ENCODE measurements at places on chromosomes 2 and 18. TPM values are rescaled to one million over a fixed set of nuclear protein-coding genes. Genes with fewer than 3 reads are reported as not detected.

The GRB14 gene
- total RNA-seq = not detected

The EPB41L3 gene
- total RNA-seq = 0.86 TPM

The DYTN gene
- not detected for total RNA-seq

The LOXHD1 gene
- total RNA-seq = not detected

The IL1R1 gene
- 1.5 TPM for total RNA-seq

The GALM gene
- 97.4 TPM for total RNA-seq

The PTPRN gene
- total RNA-seq = 0.28 TPM

DNA sequence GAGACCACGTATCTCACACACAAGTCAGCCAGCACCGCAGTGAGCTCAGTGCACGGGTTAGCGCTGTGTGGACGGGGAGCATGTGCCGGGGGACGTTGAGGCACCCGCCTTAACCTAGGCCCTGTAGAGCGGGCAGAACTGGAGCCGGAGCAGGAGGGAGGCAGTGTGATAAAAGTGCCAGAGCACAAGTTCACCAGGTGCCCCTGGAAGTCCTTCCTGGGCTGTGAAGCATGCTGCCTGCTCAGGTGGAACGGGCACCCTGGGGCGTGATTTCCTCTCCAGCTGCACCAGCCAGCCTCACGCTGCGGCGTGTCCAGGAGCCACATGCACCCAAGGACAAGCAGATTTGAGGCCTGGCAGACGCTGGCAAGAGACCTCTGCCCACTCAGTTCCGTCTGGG is 50.3 kb downstream of the ITGB1BP1 start:
- H3K4me1 ChIP-seq = no peaks in the 10 kb centered on the region
- no peak overlapping the region for H3K4me3 ChIP-seq
- no peaks in the 10 kb centered on the region for H3K36me3 ChIP-seq
- no peak overlapping the region for H3K27ac ChIP-seq
- DNase-seq = no peak
- peaks cover 3% of the 10 kb centered on the region for H3K27me3 ChIP-seq

DNA sequence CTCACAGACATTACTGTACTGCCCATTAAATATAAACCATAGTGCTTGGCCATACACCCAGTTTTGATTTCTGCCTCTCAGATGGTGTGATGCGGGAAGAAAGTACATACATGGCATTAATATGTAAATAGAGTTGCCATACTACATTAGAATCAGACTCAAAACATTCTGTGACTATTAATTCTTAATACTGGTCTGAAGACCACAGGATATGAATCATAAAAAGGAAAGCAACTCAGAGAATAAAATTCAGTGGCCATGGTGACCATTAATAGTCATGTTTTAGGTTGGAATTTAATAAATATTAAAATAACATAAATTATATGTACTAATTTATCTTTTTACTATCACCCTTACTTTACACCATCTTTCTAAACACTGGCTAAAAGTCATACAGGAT is 33.0 kb upstream of the WDR75 start:
- H3K36me3 ChIP-seq = no peaks in the 10 kb centered on the region
- no peak overlapping the region for H3K4me3 ChIP-seq
- no peaks in the 10 kb centered on the region for H3K27me3 ChIP-seq
- H3K27ac ChIP-seq = no peak overlapping the region
- peaks cover 10% of the 10 kb centered on the region for H3K4me1 ChIP-seq
- DNase-seq = no peak

DNA sequence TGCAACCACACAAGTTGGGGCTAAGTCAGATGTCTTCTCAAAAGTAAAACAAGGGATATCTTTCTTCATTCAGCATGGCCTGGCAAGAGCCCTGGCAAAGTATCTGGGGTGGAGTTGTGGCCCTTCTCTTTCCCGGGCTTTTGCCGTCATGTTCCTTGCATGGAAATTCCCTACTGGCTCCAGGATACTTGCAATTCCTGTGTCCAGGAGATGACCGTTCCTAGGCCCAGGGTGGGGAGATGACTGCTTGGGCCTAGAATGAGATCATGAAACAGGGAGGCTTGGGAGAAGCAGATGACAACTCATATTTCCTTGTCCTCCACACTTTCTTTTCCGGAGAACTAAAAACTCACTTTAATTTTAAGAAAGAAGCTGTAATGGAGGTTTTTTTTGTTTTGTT is 60.9 kb downstream of the TGIF1 start:
- DNase-seq = no peak
- H3K27ac ChIP-seq = no peak overlapping the region
- H3K36me3 ChIP-seq = no peaks in the 10 kb centered on the region
- no peaks in the 10 kb centered on the region for H3K27me3 ChIP-seq

- peaks cover 21% of the 10 kb centered on the region for H3K4me1 ChIP-seq
- no peak overlapping the region for H3K4me3 ChIP-seq
- H3K27ac ChIP-seq = no peak overlapping the region
These were observed 102.2 kb upstream of the CCDC150 start for GRCh38 chr2:196537311-196537710.

DNA sequence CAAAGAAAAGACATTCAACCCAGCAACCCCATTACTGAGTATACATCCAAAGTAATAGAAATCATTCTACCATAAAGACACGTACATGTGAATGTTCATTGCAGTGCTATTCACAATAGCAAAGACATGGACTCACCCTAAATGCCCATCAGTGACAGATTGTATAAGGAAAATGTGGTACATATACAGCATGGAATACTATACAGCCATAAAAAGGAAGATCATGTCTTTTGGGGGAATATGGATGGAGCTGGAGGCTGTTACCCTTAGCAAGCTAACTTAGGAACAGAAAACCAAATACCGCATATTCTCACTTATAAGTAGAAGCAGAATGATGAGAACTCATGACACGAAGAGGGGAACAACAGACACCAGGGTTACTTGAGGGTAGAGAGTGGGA is 145.9 kb downstream of the GULP1 start:
- H3K4me1 ChIP-seq = no peaks in the 10 kb centered on the region
- no peak for DNase-seq

GRCh38 chr2:199329466-199329865 is 128.3 kb downstream of the SATB2 start:
- H3K4me1 ChIP-seq = no peaks in the 10 kb centered on the region
- no peak for DNase-seq
- H3K27me3 ChIP-seq = no peaks in the 10 kb centered on the region
- H3K4me3 ChIP-seq = no peak overlapping the region
- no peaks in the 10 kb centered on the region for H3K36me3 ChIP-seq

- no peaks in the 10 kb centered on the region for H3K27me3 ChIP-seq
- H3K36me3 ChIP-seq = no peaks in the 10 kb centered on the region
- H3K4me3 ChIP-seq = no peak overlapping the region
- no peaks in the 10 kb centered on the region for H3K4me1 ChIP-seq
These were observed 18.9 kb upstream of the SERPINB11 start for GRCh38 chr18:63683890-63684289.

DNA sequence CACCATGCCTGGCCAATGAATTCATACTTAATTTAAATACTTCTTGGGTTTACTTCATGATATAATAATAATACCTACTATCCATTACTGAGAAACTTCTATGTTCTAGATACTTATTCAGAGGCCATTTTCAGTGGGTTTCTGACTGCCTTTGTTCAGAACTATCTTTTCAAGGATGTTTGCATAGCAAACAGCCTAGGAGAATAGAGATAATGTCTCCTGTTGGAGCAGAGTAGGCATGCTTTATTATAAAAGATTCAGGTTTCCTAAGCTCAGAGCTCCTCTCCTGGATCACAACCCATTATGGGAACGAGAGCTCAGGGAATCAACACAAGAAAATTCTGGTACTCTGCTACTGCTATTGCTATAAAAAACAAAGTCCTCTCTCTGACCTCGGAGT is 11.1 kb downstream of the FASTKD1 start:
- no peaks in the 10 kb centered on the region for H3K27me3 ChIP-seq
- H3K4me1 ChIP-seq = no peaks in the 10 kb centered on the region
- no peak for DNase-seq
- peaks cover 26% of the 10 kb centered on the region for H3K36me3 ChIP-seq
